ENCODE measurements at places on chromosomes 11 and 22.

GRCh38 chr11:73288192-73288872 is 16.2 kb downstream of the P2RY6 start:
- peak; percentile 66 for DNase-seq

DNA sequence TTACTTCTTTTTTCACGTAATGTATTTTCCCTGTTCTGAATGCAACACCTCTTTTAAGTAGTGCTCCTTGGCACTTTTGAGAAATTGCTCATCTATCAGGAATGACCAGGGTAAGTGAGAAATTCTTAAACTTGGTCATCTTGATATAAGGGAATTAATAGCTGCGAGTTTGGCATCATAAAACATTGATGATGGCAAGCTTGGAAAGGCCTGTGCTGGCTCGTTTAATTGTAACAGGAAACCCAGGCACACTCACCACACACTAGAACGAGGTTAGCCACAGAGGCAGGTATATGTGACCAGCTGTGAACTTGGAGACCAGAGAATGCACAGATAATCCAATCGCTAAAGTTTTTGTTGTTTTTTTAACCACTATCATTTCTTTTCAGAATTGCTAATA is 24.3 kb downstream of the FAM118A start:
- DNase-seq, result no peak

GRCh38 chr11:28481616-28482480 is 373.7 kb downstream of the METTL15 start:
- DNase-seq, result no peak

DNA sequence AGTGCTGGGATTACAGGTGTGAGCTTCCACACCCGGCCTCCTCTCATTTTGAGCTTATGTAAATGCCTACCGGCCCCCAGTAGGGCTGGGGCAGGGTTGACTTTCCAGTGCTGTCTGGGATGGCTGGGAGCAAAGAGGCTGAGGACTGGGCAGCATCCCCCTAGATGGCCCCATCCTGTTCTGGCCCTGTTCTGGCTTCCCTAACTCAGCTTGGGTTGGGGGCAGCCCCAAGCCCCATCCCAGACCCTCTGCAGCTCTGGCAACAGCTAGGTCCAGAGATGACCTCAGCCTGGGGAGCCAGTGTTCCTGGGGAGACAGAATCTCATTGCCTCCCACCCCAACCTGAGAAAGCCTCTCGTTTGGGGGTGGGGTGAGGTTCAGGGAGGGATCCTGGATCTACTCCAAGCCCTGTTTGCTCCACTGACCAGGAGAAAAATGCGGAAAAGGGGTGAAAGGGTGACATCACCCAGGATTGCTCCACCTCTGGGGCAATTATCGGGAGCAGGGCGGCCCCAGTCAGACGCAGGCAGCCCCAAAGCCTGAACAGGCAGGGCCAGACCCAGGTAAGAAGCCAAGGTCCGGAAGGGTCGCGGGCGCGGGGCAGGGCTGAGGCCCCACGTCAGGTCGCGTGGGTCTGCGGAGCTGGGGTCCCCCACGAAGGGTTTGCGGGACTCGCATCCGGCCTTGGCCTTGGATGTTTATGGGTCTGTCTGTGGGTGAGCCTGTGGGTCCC is at the start of gene PNPLA2:
Gene PNPLA2 (plus strand): TSS at position 519 of the 733 bp plus-strand sequence. CDS start 805 bp downstream, outside the sequence.
- DNase-seq, result no peak

DNA sequence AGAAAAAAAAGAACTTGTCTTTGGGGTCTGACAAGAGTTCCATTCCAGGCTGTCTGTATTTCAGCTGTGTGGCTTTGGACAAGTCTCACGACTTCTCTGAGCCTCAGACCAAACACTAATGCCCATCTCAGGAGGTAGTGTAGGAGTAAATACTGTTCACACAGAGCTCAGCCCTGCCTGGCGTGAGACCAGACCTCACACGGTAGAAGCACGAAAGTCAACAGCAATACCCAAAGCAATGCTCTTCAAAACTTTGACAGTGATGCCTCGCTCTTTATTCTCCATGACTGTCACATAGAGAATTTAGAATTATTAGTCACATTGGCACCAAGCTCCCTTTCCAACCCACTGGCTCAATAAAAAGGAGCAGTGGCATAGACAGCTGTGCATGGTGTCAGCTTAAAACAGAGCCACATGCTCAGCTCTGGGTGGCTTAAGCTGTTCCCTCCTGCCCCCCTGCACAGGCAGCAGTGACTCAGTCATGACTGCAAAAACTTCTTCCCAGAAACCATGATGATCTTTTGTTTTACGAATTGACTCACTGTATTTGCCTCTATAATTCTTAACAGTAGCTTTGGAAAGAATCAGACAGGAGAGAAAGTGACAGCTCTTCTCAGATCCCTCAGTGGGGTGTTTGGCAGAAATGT is 74.0 kb upstream of the PHF21B start:
- no peak for DNase-seq

GRCh38 chr11:131644204-131644795 is 273.9 kb downstream of the NTM start:
- no peak for DNase-seq

DNA sequence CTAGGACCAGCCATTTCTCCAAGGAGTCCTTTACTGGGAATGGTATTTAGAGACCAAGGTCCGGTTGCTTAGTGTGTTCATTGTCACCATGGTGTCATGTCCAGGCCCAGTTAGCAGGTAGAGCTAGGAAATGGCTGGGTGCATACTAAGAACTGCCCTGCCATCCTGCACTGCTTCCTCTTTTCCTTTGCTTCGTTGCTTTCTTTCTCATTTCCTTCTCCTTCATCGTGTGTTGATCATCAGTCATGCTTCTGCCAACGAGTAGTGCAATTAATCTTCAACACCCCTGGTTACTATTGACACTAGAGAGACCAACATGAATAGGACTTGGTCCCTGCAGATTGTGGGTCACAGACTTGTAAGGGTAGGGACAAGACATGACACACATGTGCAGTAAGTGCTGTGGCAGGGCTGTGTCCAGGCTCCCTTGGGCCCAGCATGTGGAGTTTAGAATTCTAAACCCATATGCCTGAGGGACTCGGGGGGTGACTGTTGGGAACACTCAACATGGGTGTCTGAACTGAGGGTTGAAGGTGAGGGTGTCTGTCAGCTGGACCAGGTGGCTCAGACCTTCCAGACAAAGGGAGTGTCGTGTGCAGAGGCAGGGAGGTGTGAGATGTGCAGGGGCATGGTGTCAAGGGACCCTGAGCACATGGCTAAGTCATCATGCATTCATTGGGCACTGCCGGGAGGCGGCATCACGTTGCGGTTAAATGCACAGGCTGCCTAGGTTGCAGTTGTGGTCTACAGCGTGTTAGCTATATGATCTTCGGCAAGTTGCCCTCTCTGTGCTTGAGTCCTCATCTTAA is 42.6 kb downstream of the ST14 start:
- DNase-seq, result peak; percentile 49

DNA sequence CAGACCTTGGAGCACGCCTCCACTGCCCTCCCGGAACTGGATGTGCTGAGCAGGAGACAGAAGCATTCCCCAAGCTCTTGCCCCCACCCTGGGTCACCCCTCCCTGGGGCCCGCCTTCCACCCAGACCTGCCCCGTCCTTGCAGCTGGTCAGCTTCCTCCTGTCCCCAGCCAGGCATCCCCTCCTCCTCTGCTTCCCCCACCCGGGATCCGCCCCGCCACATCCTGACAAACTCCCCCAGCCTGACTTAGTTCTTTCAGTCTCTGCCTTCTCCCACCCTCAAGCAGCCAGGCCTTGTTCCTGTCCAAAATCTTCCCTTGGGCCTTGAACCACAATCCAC is 1.1 kb upstream of the PLXNB2 start:
- DNase-seq, result no peak

DNA sequence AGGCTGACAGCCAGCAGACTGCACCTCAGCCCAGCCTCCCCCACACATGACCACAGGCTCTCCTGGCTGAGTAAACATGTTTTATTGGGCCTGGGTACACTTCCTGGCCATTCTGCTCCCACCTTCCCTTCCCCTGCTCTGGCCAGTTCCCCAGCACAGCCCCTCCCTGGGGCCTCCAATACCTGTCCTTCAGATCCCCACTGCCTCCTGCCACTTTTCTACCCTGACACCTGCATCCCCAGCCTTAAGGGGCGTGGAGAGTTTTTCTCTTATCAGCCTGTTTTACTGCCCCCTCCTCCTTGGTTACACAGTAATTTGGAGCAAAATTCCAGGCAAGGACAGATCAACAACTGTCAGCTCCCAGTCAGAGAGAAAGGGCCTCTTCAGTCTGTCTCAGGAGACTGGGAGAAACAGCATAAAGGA is at the start of gene ISX:
Gene ISX (plus strand): TSS at position 363 of the 423 bp plus-strand sequence. CDS start 930 bp downstream, outside the sequence.
- no peak for DNase-seq

DNA sequence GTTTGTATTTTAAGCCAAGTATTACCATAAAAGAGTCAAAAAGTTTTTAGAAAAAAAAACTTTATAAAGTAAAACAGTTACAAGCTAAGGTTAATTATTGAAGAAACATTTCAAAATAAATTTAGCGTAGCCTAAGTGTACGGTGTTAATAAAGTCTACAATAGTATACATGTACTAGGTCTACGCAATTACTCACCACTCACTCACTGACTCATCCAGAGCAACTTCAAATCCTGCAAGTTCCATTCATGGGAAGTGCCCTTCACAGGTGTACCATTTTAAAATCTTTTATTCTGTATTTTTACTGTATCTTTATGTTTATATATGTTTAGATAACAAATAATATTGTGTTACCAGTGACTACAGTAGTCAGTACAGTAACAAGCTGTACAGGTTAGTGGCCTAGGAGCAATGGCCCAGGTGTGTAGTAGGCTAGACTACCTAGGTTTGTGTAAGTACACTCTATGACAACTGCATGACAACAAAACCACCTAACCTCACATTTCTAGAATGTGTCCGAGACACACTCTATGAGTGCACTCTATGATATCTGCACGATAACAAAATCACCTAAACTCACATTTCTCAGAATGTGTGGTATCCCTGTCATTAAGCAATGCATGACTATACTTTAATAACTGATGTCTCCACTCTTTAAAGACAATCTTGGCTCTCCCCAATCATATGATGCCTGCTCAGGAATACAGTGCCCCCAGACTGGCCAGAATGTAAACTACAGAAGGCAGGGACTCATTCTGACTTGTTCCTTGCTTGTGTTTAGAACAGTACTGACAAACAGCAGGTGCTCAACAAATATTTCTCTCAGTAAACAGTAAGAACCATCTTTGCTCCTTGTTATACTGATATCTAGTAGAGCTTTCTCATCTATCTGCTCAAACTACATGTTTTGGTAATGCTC is 21.2 kb downstream of the KMT5B start:
- no peak for DNase-seq

- no peak for DNase-seq
Observed at GRCh38 chr11:33953289-33953688, 61.4 kb upstream of the LMO2 start.

GRCh38 chr22:32050678-32051515 is 7.8 kb downstream of the SLC5A1 start:
- no peak for DNase-seq

- DNase-seq, result peak; percentile 37
Observed at GRCh38 chr22:31629741-31630184, 32.3 kb downstream of the PISD start.

DNA sequence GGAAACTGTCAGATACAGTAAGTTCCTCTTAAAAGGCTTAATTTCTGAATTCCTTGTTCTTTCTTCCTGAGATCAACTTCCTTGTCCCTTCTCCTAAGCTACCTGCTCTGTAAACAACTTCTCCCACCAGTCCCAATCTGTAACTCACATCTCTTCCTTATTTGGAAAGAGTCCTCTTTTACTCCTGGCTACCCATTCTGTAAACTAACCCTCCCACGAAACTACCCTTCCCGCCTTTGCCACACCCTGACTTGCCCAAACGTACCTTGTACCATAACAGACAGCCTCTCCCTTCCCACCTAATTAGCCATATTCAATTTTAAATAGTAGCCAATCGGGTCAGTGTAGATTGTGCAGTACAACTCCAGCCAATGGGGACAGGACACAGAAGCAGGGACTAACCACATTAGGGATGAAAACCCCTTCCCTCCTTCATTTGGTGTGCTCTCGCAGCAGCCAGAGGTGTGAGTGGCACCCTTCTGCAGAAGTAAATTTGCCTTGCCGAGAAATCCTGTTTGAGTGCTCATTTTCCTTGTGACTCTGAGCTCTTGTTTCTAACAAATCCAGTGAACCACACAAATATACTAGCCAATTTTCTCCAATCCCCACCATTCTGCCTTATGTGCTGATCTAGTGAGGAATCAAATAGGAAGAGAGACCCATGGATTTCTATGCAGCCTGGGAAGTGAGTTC is 49.5 kb downstream of the ZNF280B start:
- peak; percentile 26 for DNase-seq

DNA sequence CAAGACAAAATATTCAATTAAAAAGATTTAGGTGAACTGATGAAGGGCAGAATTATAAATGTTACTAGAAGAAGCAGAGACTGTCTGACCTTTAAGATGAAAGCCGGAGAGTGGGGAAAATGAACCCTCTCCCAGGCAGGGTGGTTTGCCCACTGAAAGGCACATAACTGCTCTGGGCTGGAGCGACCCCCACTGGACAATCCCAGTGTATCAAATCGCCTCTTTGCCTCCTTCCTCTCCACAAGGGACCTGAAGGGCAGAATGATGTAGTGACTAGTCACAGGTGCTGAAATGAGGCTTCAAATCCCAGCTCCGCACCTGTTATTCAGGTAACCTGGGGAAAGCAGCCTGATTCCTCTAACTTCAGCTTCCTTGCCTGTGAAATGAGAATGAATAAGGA is 69.0 kb downstream of the EFCAB6 start:
- DNase-seq, result no peak

DNA sequence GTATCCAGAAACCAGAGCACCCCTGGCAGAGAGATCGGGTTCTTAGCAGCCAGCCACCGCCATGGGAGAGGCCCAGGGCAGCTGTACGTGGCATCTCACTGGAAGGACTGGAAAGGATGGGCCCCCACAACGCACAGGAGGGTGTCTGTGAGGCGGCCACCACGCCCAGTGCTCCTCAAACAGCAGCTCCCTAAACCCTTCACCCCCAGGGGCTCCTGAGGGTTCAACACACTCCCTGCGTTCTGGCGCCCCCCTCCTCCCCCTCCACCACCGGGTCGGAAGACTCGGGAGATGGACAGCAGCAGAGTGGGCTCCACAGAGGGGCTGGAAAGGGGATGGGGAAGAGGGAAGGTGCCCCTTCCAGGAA is 1.1 kb downstream of the MAPK12 start:
- no peak for DNase-seq

- peak; percentile 62 for DNase-seq
Observed at GRCh38 chr22:37330200-37331033, 48.1 kb downstream of the CYTH4 start.
